ENCODE measurements at places on chromosomes 7 and 10. TPM values are rescaled to one million over a fixed set of nuclear protein-coding genes. Genes with fewer than 3 reads are reported as not detected.

The ATRNL1 gene
- 1.7 TPM for total RNA-seq

The LLCFC1 gene
- not detected for total RNA-seq

The MSMB gene
- total RNA-seq, result not detected

The ADIRF gene
- total RNA-seq, result 11.1 TPM

The PPP1R3C gene
- total RNA-seq, result 17.0 TPM

All from pancreas (tissue), 10 donors.